ENCODE measurements at places on chromosomes 11 and 22.

DNA sequence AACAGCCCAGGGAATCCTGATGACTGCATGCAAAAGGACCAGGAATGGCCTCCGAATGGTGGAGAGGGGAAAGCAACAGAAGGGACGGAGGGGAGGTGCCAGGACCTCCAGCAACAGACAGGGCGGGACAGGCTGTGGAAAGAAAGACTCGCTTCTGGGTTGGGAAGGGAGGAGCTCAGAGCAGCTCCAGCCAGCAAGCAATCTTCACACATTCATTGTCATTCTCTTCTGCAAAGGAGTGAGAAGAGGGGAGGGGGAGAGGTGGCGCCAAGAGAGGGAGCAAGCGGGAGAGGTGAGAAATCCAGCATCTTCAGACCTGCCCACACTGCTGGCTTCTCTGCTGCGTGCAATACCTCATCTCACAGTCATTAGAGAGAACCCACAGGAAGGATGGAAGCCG, 509.0 kb downstream of the BUD13 start:
- no peak for DNase-seq

GRCh38 chr11:116422956-116423600, 349.7 kb downstream of the BUD13 start:
- no peak for DNase-seq

- DNase-seq: no peak
Observed at GRCh38 chr11:47415091-47415854, 6.9 kb downstream of the SLC39A13 start.

- peak; percentile 30 for DNase-seq
Observed at GRCh38 chr22:37267135-37267587, 15.1 kb upstream of the CYTH4 start.

GRCh38 chr11:64241241-64241490, 271 bp downstream of the FKBP2 start:
- DNase-seq: peak; percentile 99

DNA sequence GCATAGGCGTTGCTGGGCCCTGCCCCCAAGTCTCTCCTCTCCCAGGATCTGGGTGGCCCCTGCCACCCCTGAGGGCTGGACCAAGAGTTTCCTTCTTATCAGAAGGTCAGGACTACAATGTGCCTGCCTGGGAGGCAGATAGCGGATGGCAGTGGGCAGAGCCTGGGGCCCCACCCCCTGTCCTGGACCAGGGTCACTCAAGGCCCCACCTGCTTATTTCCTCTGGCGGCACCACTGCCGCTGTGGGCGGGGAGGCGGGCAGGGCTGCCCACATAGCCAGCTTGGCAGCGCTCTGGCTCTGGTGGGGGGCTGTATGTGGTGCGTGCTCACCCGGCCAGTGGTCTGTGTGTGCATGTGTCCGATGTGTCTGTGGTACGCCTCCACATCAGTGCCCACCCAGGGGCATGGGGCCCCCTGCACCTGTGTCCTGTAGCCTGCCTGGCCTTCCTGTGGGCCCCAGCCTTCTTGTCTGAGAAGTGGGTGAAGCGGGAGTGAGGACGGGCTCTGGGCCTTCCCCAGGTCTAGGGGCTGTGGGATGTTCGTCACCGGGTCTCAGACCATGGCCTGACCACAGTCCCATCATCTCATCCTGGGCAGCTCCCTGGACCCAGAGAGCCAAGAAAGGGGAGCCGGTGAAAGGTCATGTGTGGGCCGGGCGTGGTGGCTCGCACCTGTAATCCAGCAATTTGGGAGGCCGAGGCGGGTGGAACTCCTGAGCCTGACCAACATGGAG, 3.0 kb downstream of the GAS2L1 start:
- peak; percentile 98 for DNase-seq

DNA sequence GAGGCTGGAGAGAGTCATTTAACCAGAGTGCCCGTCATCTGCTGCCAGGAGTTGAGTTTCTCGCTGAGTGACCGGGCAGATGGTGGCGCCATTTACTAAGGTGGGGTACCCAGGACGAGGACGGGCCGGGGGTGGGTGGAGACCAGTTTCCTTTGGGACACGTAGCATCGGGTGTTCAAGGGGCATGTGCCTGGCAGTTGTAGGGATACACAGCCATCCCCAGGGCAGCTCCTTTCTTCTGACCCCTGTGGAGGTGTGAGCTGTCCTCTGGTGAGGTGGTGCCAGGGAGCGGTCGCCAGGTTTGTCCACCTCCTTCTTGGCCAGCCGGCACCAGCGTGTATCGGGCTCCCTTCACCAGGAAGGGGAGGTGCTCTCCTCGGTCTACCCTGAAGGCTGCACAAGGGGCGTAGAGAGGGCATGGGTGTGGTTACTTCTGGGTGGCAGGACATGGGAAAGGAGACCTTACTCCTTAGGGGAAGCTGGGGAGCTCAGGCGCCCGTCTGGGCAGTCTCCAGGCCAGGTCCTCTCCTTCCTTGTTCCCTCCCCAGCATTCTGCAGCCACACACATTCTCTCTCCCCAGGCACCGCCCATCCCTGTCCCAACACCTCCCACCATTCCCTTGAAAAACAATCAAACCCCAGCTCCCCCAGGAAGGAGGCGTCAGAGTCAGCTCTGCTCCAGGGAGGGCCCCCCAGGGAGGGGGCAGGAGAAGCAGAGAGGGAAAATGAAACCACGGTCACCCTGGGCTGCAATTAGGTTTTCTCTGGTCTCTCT, 10.3 kb upstream of the MB start:
- peak; percentile 27 for DNase-seq

DNA sequence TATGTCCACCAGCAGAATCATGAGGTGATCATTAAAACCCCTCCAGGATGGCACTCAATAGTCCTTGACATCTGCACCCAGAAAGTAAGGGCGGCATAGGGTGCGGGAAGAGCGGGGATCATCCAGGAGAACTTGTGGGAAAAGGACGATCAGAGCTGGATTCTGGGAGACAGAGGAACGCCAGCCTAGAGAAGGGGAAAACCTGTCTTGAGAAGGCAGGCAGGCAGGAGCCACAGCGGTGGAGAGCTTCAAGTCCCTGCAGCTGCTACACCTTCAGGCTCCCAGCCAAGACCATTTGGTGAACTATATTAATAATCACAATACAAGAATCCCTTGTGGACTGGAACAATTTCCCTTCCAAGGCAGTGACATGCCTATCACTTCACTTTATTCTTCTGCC, 134.3 kb downstream of the BUD13 start:
- DNase-seq: no peak

DNA sequence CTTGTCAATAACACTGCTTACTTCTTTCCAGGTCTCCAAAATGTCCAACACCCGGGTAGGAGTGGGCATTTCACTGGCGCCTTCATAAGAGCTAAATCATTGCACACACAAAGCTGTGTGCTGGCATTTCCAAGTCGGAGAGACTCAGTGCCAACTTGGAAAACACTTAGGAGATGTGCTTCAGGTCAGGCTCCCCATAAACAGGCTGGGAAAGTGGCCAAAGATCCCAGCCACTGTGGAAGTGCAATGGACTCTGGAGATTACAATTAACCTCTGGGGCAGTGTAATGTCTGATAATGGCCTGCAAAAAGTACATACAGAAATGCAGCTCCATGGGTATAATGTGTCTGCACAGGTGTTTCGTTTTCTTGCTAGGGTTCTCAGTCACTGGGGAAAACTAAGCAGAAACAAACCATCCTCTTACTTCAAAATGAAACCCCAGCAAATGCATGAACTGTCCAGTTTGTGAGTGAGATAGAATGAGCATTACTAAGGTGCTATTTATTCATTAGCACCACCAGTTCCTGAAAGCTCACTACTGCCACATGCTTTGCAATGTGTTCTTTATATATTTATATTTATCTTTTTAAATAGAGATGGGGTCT, 79.0 kb downstream of the ABTB2 start:
- DNase-seq: no peak

DNA sequence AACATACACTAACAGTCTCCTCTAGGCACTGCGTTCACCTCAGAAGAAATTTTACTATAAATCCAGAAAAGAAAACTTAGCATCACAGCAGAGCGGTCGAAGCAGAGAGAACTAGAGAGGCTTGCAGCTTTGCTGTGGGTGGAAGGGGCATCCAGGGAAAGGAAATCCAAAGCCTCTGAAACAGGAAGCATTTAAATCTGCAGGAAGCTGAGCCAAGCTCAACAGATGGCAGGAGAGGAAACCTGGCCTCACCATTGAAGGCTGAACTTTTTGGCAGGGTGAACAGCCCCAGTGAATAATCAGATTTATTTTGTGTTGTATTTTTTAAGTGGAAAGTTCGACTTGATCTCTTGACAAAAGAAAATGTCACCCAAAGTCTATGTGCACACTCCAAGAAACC, 858.1 kb downstream of the OPCML start:
- DNase-seq: no peak

DNA sequence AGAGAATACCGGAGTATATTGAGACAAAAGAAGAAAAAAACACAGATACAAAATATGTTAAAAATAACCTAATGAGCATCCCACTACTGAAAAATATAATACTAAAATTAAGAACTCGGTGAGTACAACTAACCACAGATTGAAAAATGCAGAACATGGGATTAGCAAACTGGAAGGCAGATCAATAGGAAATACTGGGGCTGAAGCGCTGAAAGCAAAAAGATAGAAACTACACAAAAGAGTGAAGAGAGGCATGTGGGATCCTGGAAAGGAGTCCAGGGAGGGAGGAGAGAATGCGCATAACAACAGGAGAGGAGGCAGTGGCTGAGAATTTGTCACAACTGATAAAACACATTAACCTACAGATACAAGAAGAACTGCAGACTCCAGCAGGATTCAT, 159.3 kb downstream of the EFCAB6 start:
- no peak for DNase-seq

DNA sequence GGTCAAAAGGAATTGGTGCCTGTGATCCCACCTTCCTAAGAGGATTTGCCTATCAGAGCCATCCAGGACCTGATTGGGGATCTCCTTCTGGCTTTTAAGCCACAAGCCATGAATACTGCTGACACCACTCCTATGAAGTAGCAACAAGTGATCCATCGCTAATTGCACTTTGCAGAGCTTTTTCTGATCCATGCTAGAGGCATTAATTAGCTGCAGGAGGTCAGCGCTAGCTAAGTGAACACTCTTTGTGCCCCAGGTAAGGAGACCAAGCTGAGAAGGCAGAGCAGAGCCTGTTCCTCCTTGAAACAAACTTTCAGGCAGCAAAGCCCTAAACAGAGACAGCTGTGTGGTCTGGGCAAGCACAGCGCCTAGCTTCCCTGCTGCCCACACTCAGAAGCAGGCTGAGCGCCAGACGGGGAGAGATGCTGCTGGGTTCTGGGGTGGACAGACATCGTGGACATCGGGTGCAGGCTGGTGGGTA, 122.2 kb downstream of the ABTB2 start:
- no peak for DNase-seq

DNA sequence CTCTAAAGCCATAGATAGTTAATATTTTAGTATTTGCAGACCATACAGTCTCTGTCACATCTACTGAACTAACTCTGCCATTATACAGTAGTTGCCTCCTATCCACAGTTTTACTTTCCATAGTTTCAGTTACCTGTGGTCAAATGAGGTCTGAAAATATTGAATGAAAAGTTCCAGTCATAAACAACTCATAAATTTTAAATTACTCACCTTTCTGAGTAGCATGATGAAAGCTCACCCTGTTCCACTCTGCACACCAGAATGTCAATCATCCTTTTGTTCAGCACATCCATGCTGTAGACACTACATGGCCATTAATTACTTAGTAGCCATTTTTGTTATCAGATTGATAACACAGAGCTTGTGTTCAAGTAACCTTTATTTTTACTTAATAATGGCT, 51.7 kb upstream of the ME3 start:
- DNase-seq: no peak

GRCh38 chr11:7495882-7496551, 10.7 kb downstream of the OLFML1 start:
- peak; percentile 37 for DNase-seq

DNA sequence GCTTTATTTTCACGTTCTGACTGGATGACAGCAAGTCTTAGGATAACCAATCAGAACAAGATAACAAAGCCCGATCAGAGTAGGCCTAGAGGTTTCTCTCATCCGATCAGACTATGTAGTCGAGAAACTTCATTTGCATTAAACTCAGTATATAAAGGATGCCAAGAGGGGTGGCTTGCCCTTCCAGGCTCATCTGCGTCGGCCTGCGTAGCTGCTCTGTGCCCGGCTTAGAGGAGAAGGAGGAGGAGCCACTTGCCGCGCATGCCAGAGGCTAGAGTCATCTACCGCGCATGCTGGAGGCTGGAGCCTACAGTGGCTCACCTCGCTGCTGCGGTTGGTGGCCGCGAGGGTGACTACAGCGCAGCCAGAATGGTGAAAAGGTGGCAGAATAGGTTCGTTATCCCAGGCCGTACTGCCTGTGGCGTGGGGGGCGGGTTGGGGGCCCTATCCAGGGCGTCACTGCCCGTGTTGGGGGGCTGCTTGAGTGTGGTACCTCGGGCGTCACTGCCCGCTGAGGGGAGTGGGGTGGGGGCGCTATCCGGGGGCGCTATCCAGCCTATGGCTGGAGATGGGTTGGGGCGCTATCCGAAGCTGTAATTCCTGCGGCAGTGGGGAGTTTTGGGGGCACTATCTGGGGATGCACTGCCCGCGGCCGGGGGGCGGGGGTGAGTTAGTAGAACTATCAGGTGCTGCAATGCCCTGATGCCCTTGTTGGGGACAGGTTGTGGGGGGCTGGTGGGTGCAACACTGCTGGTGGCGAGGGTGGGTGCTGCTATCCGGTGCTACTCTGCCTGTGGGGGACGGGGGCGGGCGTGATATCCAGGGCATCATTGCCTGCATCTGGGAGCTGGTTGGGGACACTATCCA, at the start of gene RFPL2:
Gene RFPL2 (minus strand): TSS at position 218 of the 867 bp plus-strand sequence. CDS start 2,622 bp downstream, outside the sequence.
- no peak for DNase-seq

DNA sequence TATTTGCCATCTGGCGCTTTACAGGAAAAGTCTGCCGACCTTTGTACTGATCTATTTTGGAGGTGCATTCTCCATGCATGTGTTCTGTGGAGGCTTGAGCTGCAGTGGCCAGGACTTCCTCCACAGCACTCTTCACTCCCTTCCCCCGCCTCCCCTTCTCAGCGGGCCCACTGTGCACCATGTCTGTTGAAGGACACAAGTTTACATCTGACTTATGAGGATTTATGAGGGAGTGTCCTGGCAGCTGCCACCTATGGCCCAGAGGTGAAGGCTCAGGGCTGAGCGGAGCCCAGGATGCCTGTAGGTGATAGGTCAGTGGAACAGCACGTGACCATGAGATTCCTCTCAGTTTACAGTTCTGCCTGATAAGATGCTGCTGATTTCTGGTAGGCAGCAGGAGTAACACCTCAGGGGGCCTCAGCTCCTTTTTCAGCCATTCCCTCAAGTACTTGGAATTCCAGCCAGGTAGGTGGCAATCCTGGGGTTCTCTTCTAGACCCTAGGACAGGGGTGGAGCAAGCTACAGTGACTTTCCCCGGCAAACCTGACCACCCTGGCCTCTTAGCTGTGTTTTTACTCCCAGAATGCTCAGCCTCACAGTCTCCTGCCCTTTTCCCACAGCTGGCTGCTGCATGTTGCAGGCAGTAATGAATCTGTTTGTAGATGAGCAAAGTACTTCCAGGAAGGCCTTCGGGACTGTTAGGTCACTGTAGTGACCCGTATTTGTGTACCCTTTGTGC, 59.9 kb downstream of the PPFIBP2 start:
- DNase-seq: no peak

- no peak for DNase-seq
Observed at GRCh38 chr11:79219186-79220045, 221.4 kb downstream of the TENM4 start.

GRCh38 chr11:83613767-83614121, 327.6 kb upstream of the CCDC90B start:
- no peak for DNase-seq
